ENCODE measurements at places on chromosomes 16 and 17.

GRCh38 chr17:57606111-57606875 is 138.8 kb downstream of the CCDC182 start:
- DNase-seq: no peak

DNA sequence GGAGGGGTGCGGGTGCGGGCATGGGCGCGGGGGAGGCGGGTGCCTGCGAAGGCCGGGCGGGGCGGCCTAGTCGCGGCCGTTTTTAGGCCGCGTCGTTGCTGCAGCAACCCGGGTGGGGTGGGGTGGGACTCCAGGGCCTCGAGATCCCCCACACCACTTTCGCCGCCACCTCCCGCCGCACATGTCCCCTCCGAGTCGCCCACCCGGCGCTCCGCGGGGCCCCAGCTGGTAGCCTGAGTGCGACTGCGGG is 11.3 kb downstream of the TBX2 start:
- DNase-seq: no peak

DNA sequence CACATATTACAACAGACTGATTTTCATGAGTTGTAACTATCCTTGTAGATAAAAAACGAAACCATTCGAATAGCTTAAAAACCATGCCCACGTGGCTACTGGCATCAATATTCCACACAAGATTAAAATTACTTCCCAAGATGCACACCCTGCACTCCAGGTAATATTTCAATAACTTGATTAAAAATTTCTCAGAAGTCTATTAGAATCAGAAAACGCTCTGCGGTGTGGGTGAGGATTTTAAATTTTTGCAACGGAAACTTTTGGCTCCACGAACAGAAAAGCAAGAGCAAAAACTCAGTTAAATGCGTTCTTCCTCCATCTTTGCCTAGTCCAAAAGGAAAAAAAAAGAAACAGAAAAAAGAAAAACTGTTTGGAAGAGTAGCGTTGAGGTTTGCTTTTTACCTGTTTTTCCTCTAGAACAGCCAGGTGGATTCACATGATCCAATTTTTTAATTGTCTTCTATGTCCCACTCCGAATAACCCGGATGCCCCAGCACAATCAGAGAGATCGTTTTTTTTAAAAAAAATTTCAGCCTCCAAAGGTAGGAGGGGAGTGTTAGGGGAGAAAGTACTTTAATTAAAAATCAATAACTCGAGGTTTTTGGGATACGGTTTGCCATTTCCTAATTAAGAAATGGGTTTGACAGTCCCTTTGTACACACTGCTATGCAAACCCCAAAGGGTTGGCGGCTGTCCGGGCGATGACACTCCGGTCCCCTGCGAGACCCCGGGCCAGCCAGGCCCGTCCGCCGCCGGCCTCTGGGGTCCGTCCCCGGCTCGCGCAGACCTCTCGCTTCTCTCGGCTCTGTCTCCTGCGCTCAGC is 708 bp upstream of the NFAT5 start:
- DNase-seq: no peak

DNA sequence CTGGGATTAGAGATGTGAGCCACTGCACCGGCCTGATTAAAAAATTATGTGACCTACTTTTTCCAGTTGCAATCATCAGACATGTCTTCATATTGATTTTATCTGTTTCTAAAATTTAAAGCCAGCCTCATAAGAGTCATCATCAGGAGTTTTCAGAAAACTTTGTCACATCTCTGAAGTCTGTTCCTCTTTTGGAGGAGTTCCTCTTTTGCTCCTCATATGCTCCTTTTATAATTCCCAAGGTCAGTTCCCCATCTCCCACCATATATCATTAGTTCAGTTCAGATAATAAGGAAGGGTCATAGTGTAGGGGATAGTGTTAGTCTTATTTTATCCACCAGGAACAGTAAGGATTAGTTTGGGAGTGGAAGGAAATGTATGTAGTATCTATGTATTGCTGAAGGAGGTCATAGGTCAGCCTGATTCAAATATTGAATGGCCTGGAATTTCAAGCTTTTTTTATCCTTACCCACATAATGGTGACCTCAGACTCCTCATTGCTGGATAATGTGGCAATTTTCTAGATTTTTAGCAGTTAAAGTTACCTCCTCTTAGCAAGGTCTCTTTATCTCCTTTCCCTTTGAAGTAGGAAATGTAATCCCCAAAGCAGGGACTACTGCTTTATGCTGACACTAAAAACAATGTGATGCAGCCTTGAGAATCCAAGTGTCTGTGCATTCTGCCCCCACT is 13.8 kb upstream of the DUSP14 start:
- DNase-seq: no peak

GRCh38 chr16:48622456-48623303 is 12.7 kb upstream of the N4BP1 start:
- DNase-seq: no peak

All from stimulated activated CD8-positive, alpha-beta memory T cell treated with anti-CD3 and anti-CD28 coated beads, Interleukin-7, amount 100 ng/mL, for 4 hours (primary cell).